ENCODE measurements at places on chromosomes 5 and 9. TPM values are rescaled to one million over a fixed set of nuclear protein-coding genes. Genes with fewer than 3 reads are reported as not detected.

Gene SLC34A3
- not detected for total RNA-seq

Gene GRIN1
- total RNA-seq: 0.09 TPM

Gene CDKN2B-AS1
- total RNA-seq: 0.75 TPM

Gene C5orf58
- total RNA-seq: not detected

Gene SLC6A3
- total RNA-seq: not detected

Gene POLE3
- total RNA-seq: 40.4 TPM

Gene SOX30
- not detected for total RNA-seq

Gene IL5
- not detected for total RNA-seq

Gene TMEM215
- total RNA-seq: not detected

Gene FST
- 17.3 TPM for total RNA-seq

Gene SLC6A18
- total RNA-seq: not detected

Gene NOXA1
- 0.18 TPM for total RNA-seq

Gene PCDHA9
- 0.09 TPM for total RNA-seq

Gene DND1
- 0.09 TPM for total RNA-seq

Gene ELOVL7
- under 0.01 TPM for total RNA-seq

Gene FAM169A
- 0.45 TPM for total RNA-seq

Gene GABRA1
- not detected for total RNA-seq

Gene MEIKIN
- total RNA-seq: not detected

Gene FEM1C
- 13.9 TPM for total RNA-seq

Gene PCDHGA6
- 2.2 TPM for total RNA-seq

Gene PCDHB7
- total RNA-seq: 0.45 TPM

Gene ADAMTSL1
- 21.6 TPM for total RNA-seq

Gene CREBRF
- total RNA-seq: 10.6 TPM

Gene GRM6
- total RNA-seq: not detected

Gene WDR31
- total RNA-seq: 0.75 TPM

Gene IFNK
- not detected for total RNA-seq

Gene PRUNE2
- 20.7 TPM for total RNA-seq

Gene RNF14
- 41.4 TPM for total RNA-seq

Gene PTPRD
- 5.8 TPM for total RNA-seq

Gene PCDHGA12
- 4.8 TPM for total RNA-seq

Gene SPINK13
- not detected for total RNA-seq
